ENCODE measurements at places on chromosomes 3 and 15.

DNA sequence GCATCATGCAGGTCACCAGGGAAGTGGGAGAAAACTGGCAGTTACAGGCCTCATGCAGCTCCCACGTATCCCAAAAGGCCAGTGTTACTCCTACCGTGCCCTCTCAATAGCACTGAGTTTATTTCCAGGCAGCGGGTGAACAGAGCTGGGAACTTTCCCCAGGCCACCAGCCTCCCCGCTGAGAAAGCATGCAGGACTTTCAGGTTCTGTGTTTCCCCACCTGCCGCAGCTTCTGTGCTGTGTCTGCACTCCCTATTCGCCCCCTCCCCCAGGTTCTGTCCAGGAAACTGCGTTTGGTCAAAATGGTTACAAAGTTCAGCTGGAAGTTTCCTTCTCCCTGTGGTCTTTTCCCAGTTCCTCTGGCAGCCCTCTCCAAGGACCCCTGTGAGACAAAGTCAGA, 21.4 kb downstream of the NEK11 start:
- DNase-seq: no peak

DNA sequence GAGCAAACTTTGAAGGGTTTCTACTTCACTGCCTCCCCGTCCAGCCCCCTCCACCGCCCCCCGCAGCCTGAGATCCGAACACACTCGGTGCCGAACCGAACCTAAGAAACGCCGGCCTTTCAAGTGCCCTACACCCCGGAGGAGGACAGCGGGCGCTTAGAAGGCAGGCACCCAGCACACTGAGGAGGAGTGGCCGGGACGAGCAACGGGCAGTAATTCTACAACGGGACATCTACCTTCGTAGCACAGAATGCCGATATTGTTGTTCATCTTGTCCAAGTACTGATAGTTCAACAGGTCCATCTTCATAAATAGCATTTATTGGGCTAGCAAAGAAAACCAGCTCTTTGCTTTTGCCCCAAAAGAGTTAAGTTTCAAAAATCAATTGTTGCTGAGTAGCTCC, 513 bp downstream of the VGLL4 start:
- DNase-seq: no peak

DNA sequence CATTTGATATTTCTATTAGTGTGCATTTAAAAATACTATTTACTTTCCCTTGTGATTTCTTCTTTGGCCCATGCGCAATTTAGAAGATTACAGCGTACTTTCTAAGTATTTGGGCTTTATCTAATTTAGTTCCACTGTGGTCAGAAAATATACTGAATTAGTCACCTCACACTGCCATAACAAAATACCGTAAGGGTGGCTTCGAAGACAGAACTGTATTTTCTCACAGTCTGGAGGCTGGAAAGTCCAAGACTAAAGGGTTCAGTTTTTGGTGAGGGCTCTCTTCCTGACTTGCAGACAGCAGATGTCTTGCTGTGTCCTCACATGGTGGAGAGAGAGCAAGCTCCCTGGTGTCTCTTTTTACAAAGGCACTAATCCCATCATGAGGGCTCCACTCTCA, 286.2 kb downstream of the ADAMTSL3 start:
- no peak for DNase-seq

- DNase-seq: peak; percentile 34
Measured at GRCh38 chr3:107429320-107430181, 52.3 kb downstream of the CCDC54 start.

DNA sequence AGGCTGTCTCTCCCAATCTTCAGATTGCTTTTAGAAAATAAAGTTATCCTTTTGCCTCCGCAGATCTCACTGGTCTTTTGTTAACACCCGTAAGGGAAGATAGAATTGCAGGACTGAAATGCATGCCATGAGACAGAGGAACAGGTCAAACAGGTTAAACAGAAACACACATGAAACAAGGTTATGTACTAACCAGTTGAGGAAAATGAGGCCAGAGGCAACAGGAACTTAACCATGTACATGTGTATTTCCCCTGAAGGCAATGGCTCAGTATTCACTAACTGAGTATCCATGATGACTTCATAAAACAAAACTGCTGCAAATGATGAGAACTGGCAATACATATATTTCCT, 169.1 kb upstream of the NSMCE3 start:
- DNase-seq: no peak

- DNase-seq: no peak
Measured at GRCh38 chr3:104005815-104006214, 1360.9 kb upstream of the ALCAM start.

DNA sequence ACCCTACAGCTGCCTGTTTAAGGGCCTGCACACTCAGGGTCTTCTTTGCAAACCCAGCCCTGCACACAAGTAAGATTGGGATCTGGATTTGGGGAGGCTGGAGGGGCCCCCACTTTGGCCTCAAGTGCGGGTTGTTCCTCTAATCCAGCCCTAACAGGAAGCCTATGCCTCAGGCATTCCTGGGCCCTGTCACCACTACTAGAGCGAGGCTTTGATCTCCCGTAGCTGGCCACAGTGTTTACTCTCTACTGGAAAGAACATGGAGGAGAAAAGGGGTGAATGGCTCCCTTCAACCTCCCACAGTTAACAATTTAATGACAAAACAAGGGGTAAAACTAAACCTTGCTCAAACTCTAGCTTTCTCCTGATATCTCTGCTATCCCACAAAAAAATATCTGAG, 48.4 kb downstream of the DZIP1L start:
- no peak for DNase-seq

- no peak for DNase-seq
Measured at GRCh38 chr3:111692593-111693552, 97.7 kb upstream of the ZBED2 start.

DNA sequence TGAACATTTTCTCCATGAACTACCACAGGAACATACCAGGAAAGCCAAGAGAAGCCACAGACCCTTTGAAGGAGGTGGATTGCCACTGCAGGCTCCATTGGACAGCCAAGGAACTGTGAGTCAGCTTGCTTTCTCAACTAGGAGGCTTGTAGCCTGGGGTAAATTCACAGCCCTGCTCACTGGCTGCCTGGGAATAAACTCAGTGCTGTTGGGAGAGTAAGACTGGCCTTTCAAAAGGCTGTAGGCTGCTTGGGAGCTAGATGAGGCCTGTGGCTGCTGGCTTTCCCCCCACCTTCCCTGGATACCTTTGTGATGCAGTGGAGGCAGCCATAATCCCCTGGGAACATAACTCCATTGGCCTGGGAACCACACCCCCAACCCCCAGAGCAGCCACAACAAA, 223.5 kb upstream of the RBMS3 start:
- no peak for DNase-seq

DNA sequence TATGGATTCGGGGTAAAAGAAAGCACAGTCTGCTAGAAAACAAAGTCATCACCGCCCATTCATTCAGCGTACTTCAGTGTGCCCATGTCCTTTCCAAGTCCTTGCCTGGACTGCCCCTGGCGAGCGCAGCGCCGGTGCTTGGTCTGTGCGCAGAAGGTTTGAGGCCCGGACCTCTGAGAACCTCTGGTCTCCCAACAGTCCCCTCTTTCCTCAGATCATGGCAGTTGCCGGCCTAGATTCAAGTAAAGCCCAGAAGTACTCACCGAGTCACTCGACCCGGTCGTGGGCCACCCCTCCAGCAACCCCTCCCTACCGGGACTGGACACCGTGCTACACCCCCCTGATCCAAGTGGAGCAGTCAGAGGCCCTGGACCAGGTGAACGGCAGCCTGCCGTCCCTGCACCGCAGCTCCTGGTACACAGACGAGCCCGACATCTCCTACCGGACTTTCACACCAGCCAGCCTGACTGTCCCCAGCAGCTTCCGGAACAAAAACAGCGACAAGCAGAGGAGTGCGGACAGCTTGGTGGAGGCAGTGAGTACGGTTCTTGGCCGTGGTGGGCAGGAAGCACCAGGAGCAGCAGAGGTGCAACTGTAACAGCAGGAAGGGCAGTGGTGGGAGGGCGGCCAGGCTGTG, 36.3 kb downstream of the CHDH start:
- no peak for DNase-seq

- DNase-seq: no peak
Measured at GRCh38 chr3:52128118-52128683, 26.0 kb downstream of the POC1A start.

DNA sequence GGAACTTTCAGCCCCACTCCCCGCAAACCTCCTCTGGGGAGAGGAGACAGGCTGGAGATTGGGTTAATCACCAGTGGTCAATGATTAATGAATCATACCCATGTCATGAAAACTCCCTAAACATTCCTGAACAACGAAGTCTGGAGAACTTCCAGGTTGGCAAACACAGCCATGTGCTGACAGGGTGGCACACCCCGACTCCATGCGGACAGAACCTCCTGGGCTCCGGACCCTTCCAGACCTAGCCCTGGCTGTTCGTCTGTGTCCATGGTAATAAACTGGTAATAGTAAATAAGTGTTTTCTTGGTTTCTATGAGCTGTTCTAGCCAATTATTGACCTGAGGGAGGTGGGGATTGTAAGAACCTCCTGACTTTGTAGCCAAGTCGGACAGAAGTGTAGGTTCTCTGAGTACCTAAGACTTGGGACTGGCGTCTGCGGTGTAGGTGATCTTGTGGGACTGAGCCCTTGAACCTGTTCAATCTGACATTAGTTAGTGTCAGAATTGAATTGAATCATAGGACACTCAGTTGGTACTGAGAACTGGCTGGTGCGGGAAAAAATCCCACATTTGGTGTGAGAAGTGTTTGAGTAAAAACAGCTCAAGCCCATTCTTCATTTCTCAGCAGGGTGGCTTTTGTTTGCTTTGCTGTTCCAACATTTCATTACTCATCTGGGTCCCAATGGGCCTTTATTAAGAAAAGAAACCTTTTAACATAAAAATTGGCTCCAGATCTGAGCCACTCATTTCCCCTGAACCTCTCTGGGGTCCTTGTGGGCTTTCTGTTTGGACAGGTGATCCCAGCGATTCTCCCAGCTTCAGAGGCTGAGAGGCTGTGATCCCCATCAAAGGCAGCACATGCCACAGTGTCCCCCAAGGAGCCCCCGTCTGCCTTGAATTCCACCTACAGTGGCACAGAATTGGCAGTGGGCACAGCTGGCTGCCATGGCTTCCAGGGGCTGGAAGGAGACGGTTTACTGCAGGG, 151.0 kb downstream of the TJP1 start:
- DNase-seq: no peak

- no peak for DNase-seq
Measured at GRCh38 chr3:114192136-114192535, 13.3 kb upstream of the DRD3 start.

GRCh38 chr3:14206548-14207177, 28.0 kb downstream of the LSM3 start:
- DNase-seq: no peak

- DNase-seq: no peak
Measured at GRCh38 chr3:107942244-107942643, 148.6 kb downstream of the CD47 start.

DNA sequence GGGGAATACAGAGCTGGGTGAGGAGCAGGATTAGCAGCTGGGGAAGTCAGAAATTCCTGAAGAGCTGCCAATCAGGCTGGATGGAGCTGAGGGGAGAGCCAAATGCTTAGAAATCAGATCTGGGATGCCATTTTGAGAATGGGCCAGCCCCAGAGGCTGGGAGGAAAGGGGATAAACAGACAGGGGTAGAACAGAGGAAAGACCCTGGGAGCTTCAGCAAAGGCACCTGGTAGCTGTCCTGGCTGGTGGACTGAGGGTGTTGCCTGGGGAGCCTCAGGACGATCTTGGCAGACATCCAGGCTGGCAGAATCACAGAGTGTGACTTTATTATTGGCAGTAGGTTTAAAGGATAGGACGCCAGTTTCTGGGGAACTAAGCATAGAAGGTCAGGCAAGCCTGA, 97.8 kb downstream of the SQOR start:
- DNase-seq: no peak

DNA sequence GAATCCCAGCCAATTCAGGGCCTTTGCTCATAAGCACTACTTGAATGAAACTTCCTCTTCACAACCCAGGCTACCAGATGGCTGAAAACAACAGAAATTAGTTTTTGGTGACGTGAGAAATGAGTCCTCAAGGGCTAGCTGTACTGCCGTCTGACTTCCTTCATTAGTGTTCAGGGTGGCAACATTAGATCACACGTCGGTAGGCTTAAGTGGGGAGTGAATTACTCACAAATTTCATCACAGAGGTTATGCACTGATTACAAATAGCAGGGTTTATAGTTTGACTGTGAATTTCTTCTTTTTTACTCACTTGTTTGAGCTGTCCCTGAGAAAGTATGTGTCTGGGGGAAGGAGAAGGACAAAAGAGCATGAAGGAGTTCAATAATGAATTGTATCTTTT, 397.2 kb downstream of the GAP43 start:
- peak; percentile 15 for DNase-seq

GRCh38 chr15:88909956-88910831, 3.0 kb downstream of the MFGE8 start:
- no peak for DNase-seq

All from NCI-H1436 (cell line).